ENCODE measurements at places on chromosomes 16 and 17. TPM values are rescaled to one million over a fixed set of nuclear protein-coding genes. Genes with fewer than 3 reads are reported as not detected.

Gene KRT17
- 1.6 TPM for polyA plus RNA-seq

Gene SDR42E2
- 0.24 TPM for polyA plus RNA-seq

Gene SLC26A11
- polyA plus RNA-seq: 25.1 TPM

Gene CLN3
- polyA plus RNA-seq: 30.4 TPM

Gene IL34
- polyA plus RNA-seq: 1.5 TPM

Gene STARD3
- polyA plus RNA-seq: 47.2 TPM

Gene TOB1
- polyA plus RNA-seq: 34.5 TPM

Gene KRTAP4-9
- polyA plus RNA-seq: not detected

Gene MYO15A
- polyA plus RNA-seq: 5.9 TPM

Gene CEP295NL
- polyA plus RNA-seq: 0.11 TPM

Gene SERPINF2
- 101 TPM for polyA plus RNA-seq

Gene C17orf67
- polyA plus RNA-seq: 0.70 TPM

Gene CLDN9
- polyA plus RNA-seq: 3.2 TPM

Gene C16orf86
- 2.9 TPM for polyA plus RNA-seq

Gene KCNJ12
- polyA plus RNA-seq: 6.8 TPM

Gene SMYD4
- 15.9 TPM for polyA plus RNA-seq

Gene PIK3R6
- 1.4 TPM for polyA plus RNA-seq

Gene SPNS2
- 22.3 TPM for polyA plus RNA-seq

Gene PRKAR1A
- polyA plus RNA-seq: 371 TPM

Gene ZNF747
- 9.6 TPM for polyA plus RNA-seq

Gene SPEM2
- not detected for polyA plus RNA-seq

Gene GRN
- 271 TPM for polyA plus RNA-seq

Gene RBFOX1
- polyA plus RNA-seq: 3.0 TPM

Gene CA5A
- polyA plus RNA-seq: 0.57 TPM

Gene ZFHX3
- 20.2 TPM for polyA plus RNA-seq

Gene KRT32
- polyA plus RNA-seq: not detected

Gene MSLN
- polyA plus RNA-seq: 12.7 TPM

Gene EXOC3L1
- polyA plus RNA-seq: 6.3 TPM

Gene LPCAT2
- 8.4 TPM for polyA plus RNA-seq

Gene SUPT4H1
- 142 TPM for polyA plus RNA-seq

Gene IGFALS
- polyA plus RNA-seq: 2.1 TPM

Gene KRT15
- polyA plus RNA-seq: 0.51 TPM

Gene CCDC78
- polyA plus RNA-seq: 3.1 TPM

Gene TMC8
- 2.4 TPM for polyA plus RNA-seq

Gene SLC47A1
- polyA plus RNA-seq: 16.6 TPM

All from renal cortex interstitium (tissue), 15 donors.